ENCODE measurements at places on chromosomes 1 and 21. TPM values are rescaled to one million over a fixed set of nuclear protein-coding genes. Genes with fewer than 3 reads are reported as not detected.

Gene FRRS1
- 10.0 TPM for total RNA-seq

Gene HES4
- 2.6 TPM for total RNA-seq

Gene AXDND1
- total RNA-seq = 0.07 TPM

Gene REG4
- total RNA-seq = not detected

All from smooth muscle cell of the pulmonary artery (primary cell).